ENCODE measurements at places on chromosomes 16 and 17.

GRCh38 chr17:59490216-59490615, 75.2 kb upstream of the DHX40 start:
- DNase-seq, result no peak

- DNase-seq, result no peak
Measured at GRCh38 chr16:74867281-74867849, 92.7 kb upstream of the FA2H start.

- DNase-seq, result no peak
Measured at GRCh38 chr16:54862529-54862928, 68.1 kb upstream of the IRX5 start.

GRCh38 chr17:79804856-79805696, 8.2 kb upstream of the CBX8 start:
- no peak for DNase-seq

GRCh38 chr17:11682646-11683045, 84.4 kb downstream of the DNAH9 start:
- DNase-seq, result no peak

DNA sequence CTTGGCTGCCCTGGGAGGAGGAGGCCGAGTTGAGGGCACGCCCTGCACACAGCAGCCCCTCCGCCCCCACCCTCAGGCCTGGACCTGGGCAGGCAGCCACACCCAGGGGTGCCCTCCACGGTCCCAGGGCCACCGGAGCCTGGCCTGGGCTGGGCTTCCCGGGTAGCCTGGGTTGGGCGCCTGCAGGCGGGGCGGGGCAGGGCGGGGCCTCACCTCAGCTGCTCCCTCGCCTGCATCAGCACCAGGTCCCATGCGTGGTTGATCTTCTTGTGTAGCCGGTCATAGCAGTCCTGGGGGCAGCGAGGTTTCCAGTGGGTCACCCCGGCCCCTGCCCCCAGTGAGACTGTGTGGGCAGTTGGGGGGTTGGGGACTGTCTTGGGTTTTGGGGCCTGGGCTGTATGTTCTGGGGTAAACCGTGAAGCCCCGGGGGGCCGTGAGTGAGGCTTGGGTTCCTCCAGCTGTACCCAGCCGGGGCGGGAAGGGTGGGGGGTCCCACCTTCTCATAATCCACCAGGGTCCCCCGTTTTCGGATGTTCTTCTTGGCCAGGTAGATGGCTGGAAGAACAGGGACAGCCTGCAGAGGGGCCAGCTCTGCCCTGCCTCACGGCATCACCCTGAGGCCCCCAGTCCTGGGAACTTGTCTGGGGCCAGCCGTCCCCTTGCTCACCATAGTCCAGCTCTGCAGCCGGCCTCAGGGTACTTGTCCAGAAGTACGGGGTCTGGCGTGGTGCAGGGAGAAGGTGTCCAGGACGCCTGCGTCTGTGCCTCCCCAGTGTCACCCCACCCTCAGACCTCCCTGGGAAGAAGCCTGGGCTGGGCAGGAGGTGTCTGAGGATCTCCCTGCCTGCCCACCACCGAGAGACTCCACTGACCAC, 2.0 kb downstream of the RGS11 start:
- no peak for DNase-seq

- no peak for DNase-seq
Measured at GRCh38 chr17:43553573-43553972, 7.4 kb upstream of the ETV4 start.

DNA sequence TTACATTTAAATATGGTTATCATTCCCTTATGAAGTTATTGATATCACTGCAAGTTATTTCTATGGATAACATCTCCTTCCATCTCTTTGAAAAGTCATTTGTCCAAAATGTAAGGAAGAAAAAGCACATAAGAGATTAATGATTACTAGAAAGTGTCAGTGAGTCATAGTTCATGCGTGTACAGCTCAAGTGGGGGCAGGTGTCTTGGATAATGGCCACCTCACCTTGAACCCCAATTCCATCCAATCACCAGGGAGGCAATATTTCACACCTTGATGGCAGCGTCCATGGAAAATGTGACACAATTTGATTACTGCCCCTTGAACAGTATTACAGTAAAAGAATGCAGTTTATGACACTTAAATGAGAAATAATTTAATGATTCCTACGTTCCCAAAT, 358.3 kb upstream of the SOX9 start:
- DNase-seq, result no peak

DNA sequence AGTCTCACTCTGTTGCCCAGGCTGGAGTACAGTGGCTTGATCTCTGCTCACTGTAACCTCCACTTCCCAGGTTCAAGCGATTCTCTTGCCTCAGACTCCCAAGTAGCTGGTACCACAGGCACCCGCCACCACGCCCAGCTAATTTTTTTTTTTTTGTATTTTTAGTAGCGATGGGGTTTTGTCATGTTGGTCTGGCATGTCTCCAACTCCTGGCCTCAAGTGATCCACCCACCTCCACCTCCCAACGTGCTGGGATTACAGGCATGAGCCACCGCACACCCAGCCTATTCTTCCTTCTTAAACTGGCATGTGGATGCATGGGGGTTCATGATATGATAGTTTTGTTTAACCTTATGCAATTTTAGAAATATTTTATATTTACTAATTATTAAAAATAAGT, 39.4 kb upstream of the VWA3A start:
- DNase-seq, result no peak

- DNase-seq, result no peak
Measured at GRCh38 chr17:251531-251930, 70.1 kb upstream of the DOC2B start.

GRCh38 chr17:45852535-45853297, 8.0 kb downstream of the SPPL2C start:
- peak; percentile 33 for DNase-seq

- DNase-seq, result no peak
Measured at GRCh38 chr17:40541060-40541872, 24.0 kb downstream of the CCR7 start.

- DNase-seq, result no peak
Measured at GRCh38 chr16:183005-183404, 2.7 kb downstream of the HBQ1 start.

DNA sequence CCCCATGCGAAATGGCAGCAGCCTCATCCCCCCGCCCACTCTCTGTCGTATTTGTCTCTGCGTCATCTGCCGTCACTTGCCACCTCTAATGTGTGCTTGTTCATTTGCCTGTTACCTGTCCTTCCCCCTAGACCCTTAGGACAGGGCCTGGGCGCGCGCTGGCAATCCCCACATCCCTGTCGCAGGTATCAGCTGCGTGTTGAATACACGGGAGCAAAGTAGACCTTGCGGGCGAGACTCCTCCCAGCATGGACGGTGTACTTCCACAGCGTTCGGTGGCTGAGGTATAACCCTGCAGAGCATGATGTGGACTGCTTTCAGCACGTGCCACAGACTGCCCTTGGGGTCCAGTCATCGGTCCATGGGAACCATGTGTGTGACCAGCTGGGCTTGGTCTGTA, 170.1 kb upstream of the CHMP6 start:
- no peak for DNase-seq

GRCh38 chr16:88408561-88409142, 25.9 kb downstream of the ZNF469 start:
- DNase-seq, result no peak

GRCh38 chr16:85395207-85395912, 217.8 kb upstream of the GSE1 start:
- DNase-seq, result no peak

DNA sequence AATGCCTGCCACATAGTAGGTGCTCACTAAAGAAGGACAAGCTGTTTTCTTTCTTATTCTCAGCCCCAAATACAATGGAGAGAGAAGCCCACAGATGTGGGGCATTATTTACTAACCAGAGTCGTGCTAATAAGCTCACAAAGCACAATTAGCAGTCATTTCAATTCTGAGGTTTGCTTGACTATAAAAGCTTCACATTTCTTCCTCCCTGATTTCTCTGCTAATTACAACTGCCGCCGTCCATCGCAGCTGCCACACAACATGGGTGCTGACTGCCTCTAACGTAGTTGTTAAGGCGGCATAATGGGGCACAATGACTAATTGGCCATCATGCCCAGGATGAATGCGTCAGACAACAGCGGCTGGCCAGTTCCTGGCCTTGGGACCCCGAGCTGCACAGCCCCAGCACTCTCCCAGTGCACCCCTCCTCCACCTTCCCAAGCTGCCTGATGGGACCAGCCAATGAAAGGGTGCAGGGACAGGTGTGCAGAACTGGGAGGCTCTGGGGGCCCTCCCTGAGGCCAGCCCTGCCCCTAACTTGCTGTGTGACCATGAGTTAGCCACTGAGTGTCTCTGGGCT, 109.2 kb downstream of the CCT6B start:
- no peak for DNase-seq

GRCh38 chr16:1333854-1334700, 632 bp downstream of the BAIAP3 start:
- DNase-seq, result no peak

GRCh38 chr16:12176051-12176450, 199.5 kb downstream of the SNX29 start:
- DNase-seq, result no peak

- DNase-seq, result no peak
Measured at GRCh38 chr16:27444015-27444414, 42.0 kb downstream of the IL21R start.

- DNase-seq, result no peak
Measured at GRCh38 chr16:31452631-31453106, 6.6 kb upstream of the ARMC5 start.

- DNase-seq, result no peak
Measured at GRCh38 chr16:88599092-88599733, 29.0 kb downstream of the ZC3H18 start.

DNA sequence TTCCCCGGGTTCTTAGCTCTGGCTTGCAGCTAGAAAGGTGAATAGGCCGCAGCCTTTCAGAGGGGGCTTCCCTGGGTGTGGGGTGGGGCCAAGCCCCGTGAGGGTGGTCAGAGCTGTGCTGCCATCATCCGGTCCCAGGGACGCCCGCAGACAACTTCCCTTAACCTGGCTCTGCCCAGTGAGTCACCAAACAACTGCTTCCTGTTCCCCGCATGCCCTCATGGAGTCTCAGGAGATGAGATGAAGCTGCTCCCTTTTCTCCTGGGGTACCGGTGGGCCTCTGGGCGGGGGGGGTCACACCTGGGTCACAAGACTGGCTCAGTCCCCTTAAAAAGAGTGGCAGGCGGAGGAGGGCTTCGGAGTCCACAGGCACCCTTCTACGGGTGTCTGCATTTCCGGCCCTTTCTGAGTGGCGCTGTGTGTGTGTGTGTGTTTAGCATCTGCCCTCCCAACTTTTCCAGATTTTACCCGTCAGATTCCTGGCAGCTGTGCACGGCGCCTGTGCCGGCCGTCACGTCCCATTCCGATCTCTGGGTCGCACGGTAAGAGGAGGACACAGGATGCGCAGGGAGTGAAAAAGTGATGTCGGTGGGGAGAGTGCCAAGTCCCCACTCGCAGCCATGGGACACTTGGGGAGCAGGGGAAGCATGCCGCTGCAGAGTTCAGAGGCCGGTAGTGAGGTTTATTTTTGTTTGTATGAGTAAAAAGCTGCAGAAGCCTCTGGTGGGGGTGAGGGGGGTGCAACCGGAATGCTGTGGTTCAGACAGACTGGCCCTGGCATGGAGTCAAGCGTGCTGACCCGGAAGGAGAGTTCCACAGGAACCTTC, 16.8 kb downstream of the HIC1 start:
- DNase-seq, result no peak

DNA sequence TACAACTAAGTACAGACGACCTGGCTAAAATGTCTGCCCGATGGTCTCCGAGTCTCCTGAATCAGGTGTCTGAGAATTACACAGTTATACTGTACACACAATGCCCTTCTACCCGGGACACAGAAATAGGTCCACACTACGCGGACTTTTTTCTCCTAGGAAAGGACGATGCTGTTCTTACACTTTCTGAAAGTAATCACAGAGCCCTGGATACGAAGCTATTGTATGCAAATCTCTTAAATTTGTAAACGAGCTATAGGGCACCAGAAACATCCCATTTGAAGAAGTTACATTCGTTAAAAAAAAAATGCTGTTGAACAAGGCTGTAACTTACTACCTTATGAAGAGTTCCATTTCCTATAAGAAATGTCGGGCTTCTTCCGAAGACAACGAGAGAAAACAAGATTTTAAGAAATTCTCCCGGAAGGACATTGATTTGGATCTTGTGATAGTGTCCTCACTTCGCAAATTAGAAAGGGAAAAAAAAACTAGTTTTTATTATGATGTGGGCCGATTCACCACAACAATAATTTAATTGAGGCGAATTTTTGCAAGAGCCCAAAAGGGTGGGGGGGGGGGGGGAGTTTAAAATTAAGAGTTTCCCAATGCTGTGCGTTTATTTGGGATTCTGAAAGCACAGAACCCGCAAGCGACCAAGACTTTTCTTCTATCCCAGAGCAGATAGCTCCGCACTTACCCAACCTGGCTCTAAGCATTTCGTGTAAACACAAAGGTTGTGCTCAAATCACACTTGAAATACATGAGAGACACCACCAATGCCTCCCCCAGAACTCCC, 1.5 kb upstream of the SOX9 start:
- no peak for DNase-seq

GRCh38 chr16:47492428-47493377, 31.6 kb downstream of the PHKB start:
- DNase-seq, result no peak

GRCh38 chr16:65667011-65667578, 545.2 kb upstream of the CDH11 start:
- no peak for DNase-seq

GRCh38 chr17:45229681-45230409, 8.2 kb downstream of the FMNL1 start:
- DNase-seq, result no peak

DNA sequence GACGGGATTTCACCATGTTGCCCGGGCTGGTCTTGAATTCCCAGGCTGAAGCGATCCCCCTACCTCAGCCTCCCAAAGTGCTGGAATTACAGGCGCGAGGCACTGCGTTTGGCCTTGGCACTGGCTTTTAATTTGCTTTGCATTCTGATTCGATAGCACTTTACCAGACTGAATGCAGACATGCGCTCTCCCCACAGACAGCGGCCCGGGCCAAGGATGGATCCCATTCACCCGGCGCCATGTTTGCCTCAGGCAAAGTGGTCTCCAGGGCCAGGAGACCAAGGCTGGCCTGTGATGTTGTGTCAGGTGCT, 41.7 kb downstream of the DHRS7B start:
- no peak for DNase-seq

DNA sequence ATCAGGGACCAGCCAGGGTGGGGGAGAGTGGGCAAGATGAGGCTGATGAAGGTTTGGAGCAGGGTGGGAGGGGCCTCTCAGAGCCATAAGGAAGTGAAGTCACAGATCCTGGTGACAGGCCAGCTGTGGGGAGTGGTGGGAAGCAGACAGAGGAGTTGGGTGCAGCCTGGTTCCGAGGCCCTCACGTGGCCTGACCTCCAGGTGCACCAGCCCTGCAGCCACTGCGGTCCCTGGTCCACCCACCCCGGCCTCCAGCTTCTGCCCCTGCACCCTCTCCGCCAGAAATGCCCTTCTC, 3.9 kb upstream of the ZFPM1 start:
- no peak for DNase-seq

Measured in stimulated activated CD8-positive, alpha-beta memory T cell treated with anti-CD3 and anti-CD28 coated beads, Interleukin-4, amount 100 ng/mL, for 4 hours (primary cell).